ENCODE measurements at places on chromosomes 2 and 18.

- no peak for DNase-seq
These were observed 115.4 kb downstream of the GORASP2 start for GRCh38 chr2:171044416-171044815.

DNA sequence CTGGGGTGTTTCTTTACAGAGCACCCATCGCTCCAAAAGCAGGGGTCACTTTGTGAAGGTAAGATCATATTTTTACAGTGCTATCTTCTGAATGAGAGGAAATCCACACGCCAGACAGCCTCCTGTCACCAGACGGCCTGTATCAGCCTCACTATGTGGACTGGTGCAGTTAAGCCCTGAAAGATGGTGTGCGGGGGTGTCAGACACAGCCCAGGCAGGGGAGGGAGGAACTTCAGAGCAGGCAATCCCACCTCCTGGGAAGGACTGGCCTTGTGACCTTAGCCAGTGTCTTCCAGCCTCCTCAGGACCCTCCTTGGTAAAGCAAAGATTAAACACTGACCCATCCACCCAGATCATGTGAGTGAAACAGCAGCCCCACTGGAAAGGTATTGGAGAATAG, 249.4 kb upstream of the CTAGE1 start:
- DNase-seq: no peak

DNA sequence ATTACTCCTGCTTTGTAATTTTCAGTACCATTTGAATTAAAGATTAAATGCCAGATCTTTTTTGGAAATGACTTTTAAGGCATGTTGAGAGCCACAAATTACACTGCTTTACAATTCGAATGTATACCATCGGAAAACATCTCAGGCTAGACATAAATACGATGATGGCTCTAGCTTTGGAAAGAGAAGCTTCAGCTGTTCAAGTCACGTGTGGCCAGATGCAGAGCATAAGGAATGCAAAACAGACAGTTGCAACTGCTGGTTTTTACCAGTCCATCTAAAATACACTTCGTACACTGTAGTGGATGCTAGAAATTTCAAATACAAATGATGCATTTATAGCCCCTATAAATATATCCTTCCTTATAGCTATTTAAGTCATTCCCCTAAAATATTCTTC, 8.0 kb downstream of the ZNF516 start:
- DNase-seq: no peak

DNA sequence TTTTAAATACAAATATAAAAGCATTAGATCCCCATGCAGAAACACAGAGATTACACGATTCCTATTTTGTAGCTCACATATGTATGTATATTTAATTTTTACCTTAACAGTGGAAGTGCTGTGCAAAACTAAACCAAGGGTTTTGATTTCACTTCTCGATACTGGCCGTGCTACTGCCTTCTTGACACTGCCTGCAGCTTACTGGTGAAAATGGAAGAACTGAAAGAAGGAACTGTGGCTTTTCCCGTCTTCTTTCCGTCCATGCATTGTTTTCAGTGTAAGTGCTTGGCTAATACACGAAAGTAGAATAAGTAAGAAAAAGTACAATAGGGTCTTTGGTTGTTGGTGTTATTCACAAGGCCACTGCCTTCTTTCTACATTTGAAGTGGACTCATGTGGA, 129.5 kb downstream of the NDUFA10 start:
- DNase-seq: no peak

DNA sequence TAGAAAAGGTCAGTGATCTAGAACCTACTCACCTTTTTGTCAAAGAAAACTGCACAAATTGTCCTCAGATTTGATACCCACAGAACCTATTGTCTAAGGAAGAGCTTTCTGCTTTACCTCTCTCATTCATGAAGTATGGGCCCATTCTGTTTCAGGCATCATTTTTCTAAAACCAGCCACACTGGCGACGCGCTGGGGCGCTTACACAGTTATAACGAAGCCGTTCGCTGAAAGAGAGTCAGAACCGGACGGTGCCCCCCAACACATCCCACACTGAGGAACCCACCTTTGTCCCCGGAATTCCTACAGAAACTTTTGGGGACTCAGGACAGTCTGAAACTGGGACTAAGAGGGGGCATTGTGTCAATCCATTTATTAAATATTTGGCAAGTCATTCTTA, 206.3 kb upstream of the HAAO start:
- DNase-seq: no peak

DNA sequence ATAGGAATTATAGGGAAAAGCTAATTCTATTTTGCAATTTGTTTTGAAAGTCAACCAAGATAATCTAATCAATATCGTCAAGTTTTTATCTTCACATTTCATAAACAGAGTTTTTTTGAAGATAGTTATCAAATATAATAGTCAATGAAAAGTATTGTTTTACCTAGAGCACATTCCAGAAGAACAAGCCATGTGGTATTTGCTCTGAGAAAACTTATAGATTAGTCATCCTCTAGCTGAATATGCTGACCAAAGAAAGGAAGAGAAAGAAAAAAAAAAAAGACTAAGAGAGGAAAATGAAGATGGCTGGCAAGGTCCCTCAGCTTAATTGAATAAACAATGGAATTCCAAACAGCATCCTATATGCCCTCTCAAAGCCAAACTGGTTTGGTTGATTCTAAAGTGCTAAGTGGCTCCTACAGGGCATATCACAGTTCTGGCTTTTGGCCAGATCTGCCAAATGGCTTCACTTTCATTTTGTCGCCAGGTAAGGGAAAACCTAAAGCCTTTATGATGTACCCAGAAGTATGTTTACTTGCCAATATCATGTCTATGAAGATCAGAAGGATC, 132.6 kb downstream of the VWC2L start:
- DNase-seq: no peak

DNA sequence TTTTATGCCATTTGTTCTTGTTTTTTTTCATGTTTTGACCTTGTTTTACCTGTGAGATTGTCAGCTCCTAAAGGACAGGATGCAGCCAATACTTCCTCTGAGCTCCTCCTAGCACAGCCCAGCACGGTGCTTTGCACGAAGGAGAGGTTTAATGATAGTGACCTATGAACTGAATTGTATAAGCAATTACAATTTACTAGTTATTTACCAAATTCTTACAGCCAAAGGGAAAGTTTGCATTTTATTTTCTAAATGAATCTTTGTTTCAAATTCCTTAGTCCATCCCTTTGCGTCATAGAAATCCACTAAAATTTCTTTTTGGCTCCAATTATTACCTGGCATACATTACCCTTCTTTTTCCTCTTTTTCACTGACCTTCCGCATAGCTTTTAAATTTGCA, 326.1 kb downstream of the TDRD15 start:
- no peak for DNase-seq

- DNase-seq: no peak
These were observed 24.8 kb downstream of the LYPD1 start for GRCh38 chr2:132645176-132645575.

GRCh38 chr2:19932928-19933327, 31.1 kb upstream of the TTC32 start:
- no peak for DNase-seq

DNA sequence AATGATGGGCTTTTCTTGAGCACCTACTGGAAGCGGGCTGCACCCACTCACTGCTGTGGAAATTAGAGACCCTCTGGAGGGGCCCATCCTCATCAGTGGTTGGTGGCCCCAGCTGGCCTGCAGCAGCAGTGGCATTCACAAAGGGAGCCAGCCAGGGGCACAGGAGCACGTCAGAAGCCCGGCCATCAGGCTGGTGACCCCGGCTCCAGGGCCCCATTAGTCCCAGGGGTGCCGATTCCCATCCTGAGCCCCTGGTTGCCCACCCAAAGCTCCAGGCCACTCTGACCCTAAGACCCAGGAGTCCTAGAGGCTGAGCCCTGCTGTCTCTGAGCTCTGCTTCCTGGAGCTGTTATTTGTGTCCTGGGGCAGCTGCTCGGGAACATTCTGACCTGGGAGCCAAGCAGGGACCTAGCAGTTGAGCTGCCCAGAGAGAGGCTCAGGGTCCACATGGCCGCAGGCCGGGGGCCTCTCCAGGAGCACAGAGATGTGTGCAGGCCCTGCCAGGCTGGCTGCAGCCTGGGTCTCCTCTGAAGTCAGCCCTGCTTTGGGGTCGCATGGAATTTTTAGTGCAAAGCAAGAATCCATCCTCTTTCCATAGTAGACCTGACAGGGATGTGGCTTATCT, 207.2 kb downstream of the KLHL29 start:
- DNase-seq: no peak

- no peak for DNase-seq
These were observed 181.0 kb downstream of the ZNF516 start for GRCh38 chr18:76314015-76314414.

- no peak for DNase-seq
These were observed 406.9 kb downstream of the DCDC2C start for GRCh38 chr2:4110273-4110672.

GRCh38 chr2:112474844-112475486, 7.0 kb upstream of the TTL start:
- no peak for DNase-seq

GRCh38 chr2:39625927-39626270, 39.8 kb upstream of the TMEM178A start:
- no peak for DNase-seq
